ENCODE measurements at places on chromosomes 2 and 18.

DNA sequence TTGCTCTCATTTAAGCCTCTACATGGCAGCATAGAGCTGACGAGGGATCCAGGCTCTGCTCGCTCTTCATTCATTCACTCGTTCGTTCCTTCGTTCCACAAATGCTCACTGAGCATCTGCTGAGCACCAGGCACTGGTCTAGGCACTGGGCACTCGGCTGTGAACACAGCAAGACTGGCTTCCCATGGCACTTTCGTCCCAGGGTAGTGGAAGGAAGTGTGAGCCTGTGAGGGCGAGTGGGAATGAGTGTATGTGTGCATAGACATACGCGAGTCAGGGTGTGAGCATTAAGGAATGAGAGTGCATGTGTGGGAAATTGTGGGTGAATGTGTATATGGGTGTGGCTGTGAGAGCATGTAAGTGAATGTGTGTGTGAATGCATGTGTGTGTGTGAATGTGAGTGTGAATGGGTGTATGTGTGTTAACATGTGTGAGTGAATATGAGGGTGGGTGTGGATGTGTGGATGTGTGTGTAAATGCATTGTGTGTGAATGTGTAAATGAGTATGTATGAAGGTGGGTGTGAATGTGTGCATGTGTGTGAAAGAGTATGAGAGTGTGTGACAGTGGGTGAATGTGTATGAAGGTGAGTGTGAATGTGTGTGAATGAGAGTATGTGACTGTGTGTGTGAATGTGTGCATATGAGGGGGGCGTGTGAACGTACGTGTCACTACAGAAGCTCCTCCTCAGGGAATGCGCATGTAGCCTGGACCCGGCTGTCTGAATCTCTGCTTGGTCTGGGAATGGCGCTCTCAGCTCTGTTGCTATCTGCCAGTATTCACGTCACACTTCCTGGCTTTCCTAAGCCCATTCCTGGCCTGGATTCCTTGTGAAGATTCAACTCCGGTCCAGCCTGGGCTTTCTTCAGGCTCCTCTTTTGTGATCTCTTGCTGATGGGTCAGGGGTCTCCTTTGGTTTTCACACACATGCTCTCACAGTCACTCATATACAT lies 28.8 kb downstream of the SNORC start:
- no peak for DNase-seq

DNA sequence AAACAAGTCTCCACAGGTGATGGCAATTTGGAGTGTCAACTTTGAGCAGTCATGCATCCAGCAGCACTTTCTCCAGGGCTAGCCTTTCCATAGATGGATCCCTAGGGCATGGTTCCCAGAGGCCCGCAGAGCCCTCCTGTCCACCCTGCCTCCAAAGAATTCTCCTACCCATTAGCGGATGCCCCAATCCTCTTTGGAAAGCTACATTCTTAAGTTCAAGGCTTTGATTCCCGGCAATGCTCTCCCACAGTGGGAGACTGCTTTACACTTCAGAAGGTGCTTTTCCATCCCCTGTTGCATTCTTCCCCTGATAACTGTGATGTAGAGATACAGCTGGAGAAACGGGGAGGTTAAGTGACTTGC lies 61.3 kb downstream of the ACAA2 start:
- DNase-seq = no peak

DNA sequence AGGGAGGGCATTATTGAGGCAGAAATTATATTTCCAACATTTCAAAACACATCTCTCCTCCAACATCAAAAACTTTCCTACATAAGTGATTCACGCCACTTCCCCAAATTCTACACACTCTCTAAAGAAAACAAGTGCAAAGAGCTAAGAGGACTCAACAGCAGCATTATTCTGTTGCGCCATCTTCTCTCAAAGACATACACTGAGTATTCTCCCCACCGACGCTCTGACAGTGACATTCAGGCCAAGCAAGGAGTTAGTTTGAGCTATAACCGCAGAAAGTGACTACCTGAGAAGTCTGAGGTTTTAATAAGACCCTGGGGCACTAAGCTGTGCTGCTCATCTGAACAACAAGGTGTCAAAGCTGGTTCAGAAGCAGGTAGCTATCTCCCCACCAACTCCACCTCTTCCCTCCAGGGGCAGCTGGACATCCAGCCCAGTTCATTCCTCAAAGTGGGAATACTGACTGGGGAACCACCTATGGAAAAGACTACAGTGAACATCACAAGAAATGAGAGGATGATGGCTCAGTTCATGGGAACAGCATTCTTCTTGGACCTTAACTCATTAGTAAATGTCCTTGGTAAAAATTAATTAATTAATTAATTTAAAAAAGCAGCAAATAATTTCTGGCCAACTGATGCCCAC lies 309.5 kb upstream of the CCDC68 start:
- DNase-seq = no peak

- DNase-seq = no peak
Observed at GRCh38 chr18:904218-905090, at the start of gene ADCYAP1. TSS of gene ADCYAP1 (plus strand) at chr18:904871. CDS start at chr18:905387, 516 bp downstream.

GRCh38 chr2:120770176-120770575 lies 34.5 kb downstream of the GLI2 start:
- DNase-seq = no peak

GRCh38 chr18:13261661-13262357 lies 43.2 kb downstream of the LDLRAD4 start:
- DNase-seq = no peak

DNA sequence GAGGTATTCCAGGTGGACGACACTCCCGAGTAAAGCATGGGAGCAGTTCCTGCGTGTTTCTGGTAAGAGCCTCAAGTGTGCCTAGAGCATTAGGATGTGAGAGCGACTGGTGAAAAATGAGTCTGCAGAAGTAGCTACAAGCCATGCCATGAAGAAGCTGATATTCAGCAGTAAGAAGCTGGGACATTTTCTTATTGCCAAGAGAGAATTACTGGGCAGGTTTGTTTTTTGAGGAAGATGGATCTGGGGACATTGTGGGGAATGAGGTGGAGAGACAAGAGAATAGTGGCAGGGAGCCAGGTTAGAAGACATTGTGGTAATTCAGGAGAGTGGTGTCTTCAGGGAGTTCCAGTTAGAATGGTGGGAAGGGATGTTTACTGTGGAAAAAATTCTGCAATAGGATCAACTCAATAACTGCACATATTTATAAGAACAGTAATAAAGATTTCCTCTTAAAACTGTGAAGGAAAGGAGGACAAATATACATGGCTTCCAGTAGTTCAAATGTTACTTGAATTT lies 38.2 kb downstream of the CRIM1 start:
- no peak for DNase-seq

GRCh38 chr2:76867854-76868253 lies 654.3 kb downstream of the LRRTM4 start:
- no peak for DNase-seq

- no peak for DNase-seq
Observed at GRCh38 chr2:190256087-190256486, 63.5 kb downstream of the HIBCH start.

GRCh38 chr2:137179542-137179941 lies 414.2 kb downstream of the THSD7B start:
- DNase-seq = no peak

GRCh38 chr2:26469092-26469710 lies 8.7 kb downstream of the OTOF start:
- DNase-seq = peak; percentile 52

- DNase-seq = no peak
Observed at GRCh38 chr18:56545464-56545863, 92.9 kb downstream of the TXNL1 start.

DNA sequence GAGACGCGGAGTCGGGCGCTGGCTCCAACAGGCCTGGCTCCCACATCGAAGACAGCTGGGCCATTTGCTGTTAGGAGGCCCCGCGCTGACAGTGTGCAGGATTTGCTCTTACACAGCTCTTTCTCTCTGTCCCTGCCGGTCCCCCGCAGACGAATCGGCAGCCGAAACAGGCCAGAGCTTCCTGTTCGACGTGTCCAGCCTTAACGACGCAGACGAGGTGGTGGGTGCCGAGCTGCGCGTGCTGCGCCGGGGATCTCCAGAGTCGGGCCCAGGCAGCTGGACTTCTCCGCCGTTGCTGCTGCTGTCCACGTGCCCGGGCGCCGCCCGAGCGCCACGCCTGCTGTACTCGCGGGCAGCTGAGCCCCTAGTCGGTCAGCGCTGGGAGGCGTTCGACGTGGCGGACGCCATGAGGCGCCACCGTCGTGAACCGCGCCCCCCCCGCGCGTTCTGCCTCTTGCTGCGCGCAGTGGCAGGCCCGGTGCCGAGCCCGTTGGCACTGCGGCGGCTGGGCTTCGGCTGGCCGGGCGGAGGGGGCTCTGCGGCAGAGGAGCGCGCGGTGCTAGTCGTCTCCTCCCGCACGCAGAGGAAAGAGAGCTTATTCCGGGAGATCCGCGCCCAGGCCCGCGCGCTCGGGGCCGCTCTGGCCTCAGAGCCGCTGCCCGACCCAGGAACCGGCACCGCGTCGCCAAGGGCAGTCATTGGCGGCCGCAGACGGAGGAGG lies 3.5 kb downstream of the GDF7 start:
- DNase-seq = no peak

GRCh38 chr18:70219688-70220087 lies 14.2 kb upstream of the RTTN start:
- no peak for DNase-seq

GRCh38 chr2:16553226-16553625 lies 112.4 kb downstream of the CYRIA start:
- peak; percentile 7 for DNase-seq

DNA sequence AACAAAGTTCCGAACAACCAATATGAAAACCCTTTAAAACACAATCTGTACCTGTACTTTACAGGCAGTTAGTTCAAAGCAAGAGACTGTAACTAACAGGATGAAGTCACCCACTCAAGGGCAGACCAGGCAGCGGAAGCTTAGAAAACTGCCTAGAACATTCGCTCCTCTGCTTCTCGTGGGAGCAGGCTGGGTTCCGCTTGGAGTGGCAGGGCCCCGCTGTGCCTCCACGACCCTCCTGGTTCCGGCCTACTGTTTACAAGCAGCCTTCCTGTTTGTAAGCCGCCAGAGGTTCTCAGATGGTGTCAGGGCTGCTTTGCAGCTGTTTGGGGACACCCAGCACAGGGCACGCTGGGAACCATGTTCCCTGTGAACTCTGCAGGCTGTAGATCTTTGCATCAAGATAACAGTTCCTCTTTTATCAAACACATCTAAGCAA lies 31.3 kb downstream of the CIB4 start:
- DNase-seq = peak; percentile 4

Data from activated CD4-positive, alpha-beta T cell treated with anti-CD3 and anti-CD28 coated beads, Interleukin-2, amount 50 U/mL, for 24 hours (primary cell).